Activated CD4-positive, alpha-beta T cell treated with anti-CD3 and anti-CD28 coated beads, Interleukin-10, Interleukin-2, amounts not matched to agents 100 ng/mL and 50 ng/mL, durations not matched to agents 16 hours and 8 hours (primary cell): ENCODE measurements at places on chromosomes 7 and 10.

GRCh38 chr10:44635176-44635575 is 250.3 kb upstream of the CXCL12 start:
- no peak for DNase-seq

DNA sequence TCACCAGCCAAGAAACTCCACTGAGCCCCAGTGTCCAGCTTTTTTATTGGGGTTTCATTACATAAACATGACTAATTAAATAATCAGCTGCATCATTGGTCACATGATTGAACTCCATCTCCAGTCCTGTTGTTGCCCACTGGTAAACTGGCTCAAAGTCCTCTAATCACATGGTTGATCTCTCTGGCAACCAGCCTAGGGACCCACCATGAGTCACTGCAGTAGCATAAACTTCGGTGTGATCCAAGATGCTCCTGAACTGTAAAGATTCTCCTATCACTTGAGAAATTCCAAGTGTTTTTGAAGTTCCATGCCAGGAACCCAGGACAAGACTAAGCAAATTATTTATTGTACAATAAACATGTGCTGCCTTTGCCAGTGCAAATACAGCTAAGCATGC is 130.4 kb upstream of the AUTS2 start:
- DNase-seq: no peak

DNA sequence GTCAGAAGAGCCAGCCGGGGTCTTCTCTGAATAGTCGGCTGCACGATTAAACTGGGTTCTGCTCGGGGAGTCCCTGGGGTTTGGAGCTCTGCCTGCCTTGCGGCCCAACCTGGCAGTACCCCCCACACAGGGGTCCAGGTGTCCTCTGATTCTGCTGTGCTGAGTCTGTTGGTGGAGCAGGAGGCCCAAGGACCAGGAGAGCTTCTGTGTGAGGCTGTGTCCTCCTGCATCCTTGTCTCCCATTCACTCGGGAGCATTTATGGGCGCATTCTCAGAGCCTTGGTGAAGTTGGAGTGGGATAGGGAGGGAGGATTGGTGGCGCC is 14.2 kb downstream of the INPP5A start:
- DNase-seq: no peak

GRCh38 chr7:38753347-38753746 is 122.2 kb upstream of the AMPH start:
- DNase-seq: no peak

DNA sequence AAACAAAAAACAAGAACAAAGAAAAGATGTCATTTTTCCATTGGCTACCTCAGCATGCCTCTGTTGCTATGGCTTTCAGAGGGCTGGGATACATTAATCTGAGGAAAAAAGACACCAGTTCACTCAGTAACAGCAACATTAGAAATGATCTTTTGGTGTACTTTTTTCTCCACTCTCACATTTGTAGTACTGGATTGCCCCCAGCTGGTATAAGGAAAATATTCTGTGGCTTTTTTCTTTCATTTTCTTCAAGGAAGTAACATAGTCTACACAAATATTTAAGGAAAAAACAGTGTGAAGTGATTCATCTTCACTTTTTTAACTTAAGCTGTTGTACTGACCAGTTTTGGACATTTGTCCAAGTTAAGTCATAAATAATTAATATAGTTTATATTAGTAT is 482.3 kb downstream of the SORCS1 start:
- DNase-seq: no peak

DNA sequence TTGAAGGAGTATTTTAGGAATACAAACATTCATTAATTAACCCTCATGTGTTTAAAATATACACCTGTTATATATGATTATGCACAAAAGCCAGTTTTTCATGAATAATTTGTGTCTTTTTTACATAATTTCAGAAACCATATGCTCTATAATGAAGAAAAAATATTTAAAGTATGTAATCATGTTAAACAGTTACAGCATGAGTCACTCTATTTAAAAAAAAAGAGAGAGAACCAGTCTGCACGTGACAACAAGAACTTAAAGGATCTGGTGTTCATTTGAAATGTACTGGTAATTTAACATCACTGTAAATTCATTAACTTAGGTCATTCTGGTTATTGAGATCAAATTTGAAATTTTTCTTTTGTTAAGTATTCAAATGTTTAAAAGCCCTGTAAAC is 228.5 kb downstream of the CACNB2 start:
- DNase-seq: no peak

DNA sequence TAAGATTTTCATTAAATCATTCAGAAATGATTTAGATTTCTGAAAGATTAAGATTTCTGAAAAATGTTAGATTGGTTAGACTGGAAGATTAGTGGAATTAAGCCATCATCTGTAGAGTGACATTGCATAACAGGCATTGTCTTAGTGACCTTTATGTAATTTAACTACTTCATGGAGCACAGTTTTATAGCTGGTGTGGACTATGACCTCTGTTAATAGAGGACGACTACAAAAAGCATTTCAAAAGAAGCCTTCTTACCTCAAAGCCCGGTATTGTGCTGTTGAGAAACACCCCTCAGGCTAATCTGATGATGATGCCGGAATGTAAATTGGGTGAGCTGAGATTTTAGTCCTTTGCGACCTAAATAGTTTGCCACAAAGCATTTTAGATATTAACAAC is 55.6 kb downstream of the GALNT11 start:
- no peak for DNase-seq

GRCh38 chr7:17367502-17367901 is 69.0 kb downstream of the AHR start:
- DNase-seq: no peak

GRCh38 chr7:69173846-69174245 is 424.4 kb upstream of the AUTS2 start:
- no peak for DNase-seq

DNA sequence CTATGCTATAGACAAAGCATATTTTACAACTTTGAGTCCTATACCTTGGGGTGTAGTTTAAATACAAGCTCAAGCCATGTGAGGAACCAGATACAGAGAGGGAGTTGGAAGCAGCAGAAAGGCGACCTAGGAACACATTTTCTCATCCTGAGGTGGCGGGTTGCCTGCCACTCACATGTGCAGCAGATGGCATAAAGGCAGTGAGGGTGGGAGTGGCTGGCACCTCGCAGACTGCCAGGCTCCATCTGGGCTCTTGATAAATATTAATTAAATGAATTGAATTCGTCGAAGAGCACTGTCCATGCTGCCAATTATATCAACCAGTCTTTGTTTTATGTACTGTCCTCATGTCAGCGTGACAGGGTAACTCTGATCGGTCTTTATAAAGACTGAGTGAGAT is 79.0 kb upstream of the SEMA3C start:
- DNase-seq: no peak

GRCh38 chr10:100775386-100775785 is 30.0 kb downstream of the PAX2 start:
- DNase-seq: no peak

- no peak for DNase-seq
Observed at GRCh38 chr10:73937333-73938043, 26.6 kb downstream of the PLAU start.

DNA sequence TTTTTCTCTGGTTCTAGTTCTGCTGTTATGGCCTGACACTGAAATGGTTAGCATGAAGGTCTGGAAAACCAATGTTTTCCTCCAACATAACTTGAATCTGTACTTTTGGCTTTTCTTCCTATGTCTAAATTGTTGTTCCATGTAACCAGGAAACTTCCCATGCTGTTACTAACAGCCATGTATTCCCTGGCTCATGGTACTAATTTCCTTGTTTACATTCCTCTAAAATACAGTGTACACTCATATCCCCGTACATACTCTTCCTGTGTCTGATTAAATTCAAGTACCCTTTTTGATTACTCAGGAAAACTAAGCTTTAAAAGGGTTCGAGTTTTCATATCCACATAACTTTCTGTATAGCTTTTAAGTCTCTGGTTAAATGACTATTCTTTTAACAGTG is 12.3 kb upstream of the ACSM6 start:
- DNase-seq: no peak

DNA sequence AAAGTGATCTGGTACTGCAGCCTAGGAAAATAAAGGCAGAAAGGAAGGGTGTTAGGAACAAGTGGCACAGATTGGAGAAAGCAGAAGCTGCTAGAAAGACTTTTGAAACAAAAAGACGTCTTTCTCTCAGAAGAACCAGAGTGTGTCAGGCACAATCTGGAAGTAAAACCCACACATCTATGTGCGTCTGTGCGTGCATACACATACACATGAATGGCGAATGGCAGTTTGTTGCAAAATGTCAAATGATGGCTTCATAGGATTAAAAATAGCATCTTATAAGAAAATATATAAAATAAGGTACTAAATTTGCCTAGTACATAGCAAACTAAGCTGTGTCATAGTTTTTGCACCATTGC is 246.3 kb downstream of the CDK14 start:
- DNase-seq: no peak

- DNase-seq: no peak
Observed at GRCh38 chr10:132420469-132420980, 23.5 kb downstream of the PWWP2B start.

DNA sequence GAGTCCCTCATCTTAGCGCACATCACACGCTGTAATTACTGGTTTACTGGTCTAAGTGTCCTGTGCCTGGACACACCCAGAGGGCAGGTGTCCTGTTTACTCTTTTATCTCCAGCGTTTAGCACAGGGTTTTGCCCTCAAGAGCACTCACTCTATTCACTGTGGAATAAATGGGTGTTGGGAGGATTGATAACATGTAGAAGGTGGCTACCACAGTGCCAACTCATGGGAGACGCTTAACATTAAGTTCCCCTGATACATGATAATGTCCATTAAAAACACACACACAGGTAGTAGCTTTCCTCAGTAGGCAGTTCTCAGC is 96.1 kb upstream of the EFCAB10 start:
- DNase-seq: no peak

GRCh38 chr10:91214911-91215310 is 5.6 kb upstream of the PCGF5 start:
- DNase-seq: no peak

DNA sequence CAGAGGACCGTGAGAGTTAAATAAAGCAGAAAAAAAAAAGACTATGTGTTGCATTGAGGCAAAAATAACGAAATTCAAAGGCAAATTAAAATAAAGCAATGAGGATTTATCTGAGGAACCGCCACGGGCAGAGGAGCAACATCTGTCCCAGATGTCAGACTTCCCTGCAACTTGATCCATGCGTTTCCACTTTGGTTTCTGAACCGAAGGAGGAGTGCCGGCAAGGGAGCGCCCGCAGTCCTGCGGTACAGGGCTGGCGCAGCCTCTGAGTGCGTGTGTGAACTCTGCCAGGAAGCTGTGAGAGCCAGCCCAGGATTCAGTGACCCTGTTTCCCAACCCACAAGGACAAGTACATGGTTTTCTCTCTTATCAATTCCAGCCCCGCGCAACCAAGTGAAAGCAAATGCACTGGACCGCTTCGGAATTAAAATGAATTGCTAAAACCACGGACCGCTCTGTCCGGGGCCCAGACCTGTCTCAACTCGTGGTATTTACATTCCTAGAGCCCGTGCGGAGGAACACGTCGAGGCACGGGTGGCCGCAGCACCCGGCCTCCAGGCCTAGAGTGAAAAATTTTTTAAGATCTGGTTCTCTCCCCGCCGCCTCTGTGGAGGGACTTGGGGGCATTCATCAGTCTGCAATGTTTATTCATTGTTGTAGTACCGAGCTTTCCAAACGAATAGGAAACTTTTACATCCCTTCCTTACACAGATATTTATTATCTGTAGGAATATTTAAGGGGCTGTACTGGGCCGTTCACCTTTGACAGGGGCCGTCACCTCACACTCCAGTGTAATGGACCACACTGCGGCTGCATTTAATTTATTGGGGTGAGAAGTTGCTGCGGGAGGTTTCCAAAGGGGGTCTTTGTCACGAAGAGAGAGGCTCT is 291.5 kb upstream of the NFE2L3 start:
- peak; percentile 28 for DNase-seq

DNA sequence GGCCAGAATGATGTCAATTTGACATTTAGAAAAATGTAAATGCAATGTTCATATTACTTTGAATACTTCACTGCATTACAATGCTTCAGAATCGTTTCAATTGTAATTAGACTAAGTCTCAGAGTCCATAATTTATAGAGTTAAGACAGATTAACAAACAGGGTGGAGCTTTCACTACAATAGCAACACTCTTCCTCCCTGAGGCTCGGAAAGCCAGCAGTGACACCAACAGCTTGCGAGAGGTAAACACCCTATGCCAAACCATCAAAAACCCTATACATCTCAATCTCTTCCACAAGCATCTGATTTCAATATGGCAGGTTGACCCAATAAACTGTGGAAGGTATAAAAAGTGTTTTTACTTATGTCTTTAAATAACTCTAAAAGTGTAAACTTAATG is 72.2 kb downstream of the DOCK4 start:
- no peak for DNase-seq

- peak; percentile 42 for DNase-seq
Observed at GRCh38 chr7:122886357-122887081, at the start of gene CADPS2. Gene CADPS2, minus strand, starts transcription at chr7:122886460. Its CDS starts 123 bp downstream, at chr7:122886337.

GRCh38 chr7:68423356-68423755 is 1174.9 kb upstream of the AUTS2 start:
- no peak for DNase-seq

DNA sequence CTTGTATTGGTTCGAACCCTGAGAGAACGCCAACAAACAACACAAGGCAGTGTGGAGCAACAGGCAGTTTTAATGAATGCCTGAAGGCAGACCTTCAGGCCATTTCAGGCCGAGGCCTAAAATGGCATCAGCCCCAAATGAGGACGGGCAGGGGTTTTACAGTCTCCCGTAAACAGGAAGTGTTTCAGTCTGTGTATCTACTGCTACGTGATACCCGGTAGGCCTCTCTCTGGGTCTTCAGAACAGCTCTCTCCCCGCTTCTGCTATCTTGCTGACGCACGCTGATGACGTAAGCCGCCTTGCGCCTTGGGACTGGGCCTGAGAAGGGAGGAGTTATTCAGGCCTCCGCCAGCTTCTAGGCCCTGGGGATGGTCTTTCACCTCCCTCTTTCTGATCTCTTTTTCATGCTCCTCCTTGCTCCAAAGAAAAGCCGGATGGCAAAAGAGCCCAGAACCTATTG is 67.7 kb downstream of the ST8SIA6 start:
- no peak for DNase-seq

- DNase-seq: no peak
Observed at GRCh38 chr7:57403601-57404342, 46.2 kb upstream of the ZNF716 start.

- DNase-seq: no peak
Observed at GRCh38 chr10:100868382-100868781, 44.4 kb upstream of the SLF2 start.

DNA sequence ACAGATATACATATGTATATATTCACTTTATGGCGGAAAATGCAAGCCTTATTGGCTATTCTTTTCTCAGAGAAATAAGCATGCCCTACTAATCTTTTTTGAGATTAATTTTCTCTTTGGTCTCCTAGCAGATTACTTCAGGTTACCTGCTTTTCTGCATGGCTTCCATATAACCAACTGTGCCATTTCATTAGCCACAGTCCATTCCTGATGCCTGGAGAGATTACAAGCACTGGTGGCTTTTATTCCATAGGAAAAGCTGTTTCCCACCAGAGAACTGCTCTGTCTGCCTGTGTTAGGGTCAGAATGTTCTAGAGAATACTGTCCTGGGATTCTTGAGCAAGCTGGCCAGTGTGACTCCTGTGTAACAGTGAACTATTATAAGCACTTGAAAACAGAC is 59.8 kb downstream of the LRRN3 start:
- DNase-seq: no peak
